ENCODE measurements at places on chromosomes 12 and 14.

DNA sequence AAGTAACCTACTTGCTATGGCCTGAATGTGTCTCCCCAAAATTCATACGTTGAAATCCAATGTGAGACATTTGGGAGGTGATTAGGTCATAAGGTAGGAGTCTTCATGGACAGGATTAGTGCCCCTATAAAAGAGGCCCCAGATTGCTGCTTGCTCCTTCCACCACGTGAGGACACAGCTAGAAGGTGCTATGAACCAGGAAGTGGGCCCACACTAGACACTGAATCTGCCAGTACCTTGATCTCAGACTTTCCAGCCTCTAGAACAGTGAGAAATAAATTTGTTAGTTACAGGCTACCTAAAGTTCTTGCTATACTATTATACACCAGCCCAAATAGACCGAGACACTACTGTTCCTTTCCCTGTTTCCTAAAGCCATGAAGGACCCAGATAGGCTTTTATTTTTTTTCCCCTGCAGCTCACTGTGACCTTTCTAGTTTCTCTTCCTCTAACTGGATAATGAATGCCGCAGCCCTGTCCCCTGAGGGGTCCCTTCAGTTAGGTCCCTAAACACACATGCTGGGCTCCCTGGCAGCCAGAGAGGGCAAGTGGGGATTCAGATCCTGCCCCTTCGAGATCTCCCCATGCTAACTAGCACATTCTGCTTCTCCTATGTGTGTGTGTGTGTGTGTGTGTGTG, 19.3 kb downstream of the SLC25A3 start:
- no peak for DNase-seq

- DNase-seq: no peak
These were observed 11.4 kb downstream of the TMEM253 start for GRCh38 chr14:21112255-21112654.

- no peak for DNase-seq
These were observed 67.7 kb downstream of the PRKCH start for GRCh38 chr14:61388976-61389576.

- DNase-seq: no peak
These were observed 901 bp upstream of the NFKBIA start for GRCh38 chr14:35405304-35405996.

- DNase-seq: no peak
These were observed 22.1 kb downstream of the OR10P1 start for GRCh38 chr12:55658635-55659391.

- no peak for DNase-seq
These were observed 419.7 kb upstream of the PRICKLE1 start for GRCh38 chr12:43008953-43009845.

DNA sequence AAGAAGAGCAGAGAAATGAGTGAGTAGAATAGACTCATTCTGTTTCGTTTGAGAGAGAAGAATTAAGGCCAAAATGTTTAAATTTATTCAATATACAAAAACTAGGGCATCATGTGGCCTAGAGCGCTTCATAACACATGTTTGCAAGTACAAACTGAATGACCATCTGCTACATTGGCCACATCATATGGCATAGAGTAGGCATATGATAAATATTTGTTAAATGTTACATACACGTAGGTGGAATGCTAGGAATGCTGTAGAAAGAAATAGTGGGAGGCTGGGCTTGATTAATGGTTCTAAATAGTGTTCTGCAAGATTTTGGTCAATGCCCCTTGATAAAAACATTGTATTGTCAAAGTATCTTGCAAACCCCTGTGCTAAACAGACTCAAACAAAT, 10.8 kb downstream of the MGP start:
- no peak for DNase-seq

- no peak for DNase-seq
These were observed 11.3 kb downstream of the C3AR1 start for GRCh38 chr12:8054816-8055215.

- no peak for DNase-seq
These were observed 1.2 kb downstream of the SSTR1 start for GRCh38 chr14:38208618-38209562.

DNA sequence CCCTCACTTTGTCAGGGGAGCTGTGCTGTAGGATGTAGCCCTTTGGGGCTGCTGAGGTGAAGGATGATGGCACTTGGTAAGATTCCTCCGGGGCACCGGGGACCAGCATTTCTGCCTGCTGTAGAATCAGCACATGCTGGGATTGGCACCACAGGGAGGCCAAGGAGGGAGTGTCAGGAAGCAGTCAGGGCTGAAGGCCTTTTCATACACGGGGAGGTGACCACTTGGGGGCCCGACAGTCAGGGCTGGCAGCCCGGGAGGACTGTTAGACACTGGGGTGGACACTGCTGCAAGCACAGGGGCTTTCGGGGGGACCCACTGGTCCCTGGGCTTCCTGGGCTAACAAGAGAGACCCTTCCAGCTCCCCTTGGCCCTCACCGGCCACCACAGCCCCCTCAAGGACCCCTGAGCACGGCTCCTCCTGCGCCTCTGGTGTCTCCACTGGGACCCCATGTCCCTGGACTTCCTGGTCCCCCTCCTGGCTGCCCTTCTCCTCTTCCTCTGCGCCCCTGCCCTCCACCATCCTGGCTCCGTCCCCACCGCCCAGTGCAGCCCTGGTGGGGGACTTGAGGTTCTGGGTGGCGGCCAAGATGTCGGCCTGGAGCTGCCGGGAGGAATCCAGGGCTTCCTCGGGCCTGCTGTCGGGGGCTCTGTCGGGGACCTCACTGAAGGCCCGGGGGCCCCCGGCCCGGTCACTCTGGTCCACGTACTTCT, 6.5 kb downstream of the TMEM119 start:
- no peak for DNase-seq

- no peak for DNase-seq
These were observed 12.5 kb upstream of the CRADD start for GRCh38 chr12:93664573-93665138.

Data from stimulated activated CD4-positive, alpha-beta T cell treated with anti-CD3 and anti-CD28 coated beads, Interleukin-15, amount 100 ng/mL, for 48 hours (primary cell).